Body of pancreas (tissue), 4 donors: ENCODE measurements at places on chromosomes 16 and 17. TPM values are rescaled to one million over a fixed set of nuclear protein-coding genes. Genes with fewer than 3 reads are reported as not detected.

The PNMT gene
- total RNA-seq: 2.6 TPM

The SPNS3 gene
- not detected for total RNA-seq

GRCh38 chr17:75317671-75318070 lies 28.4 kb upstream of the SLC25A19 start:
- H3K36me3 ChIP-seq: no peaks in the 10 kb centered on the region
- no peaks in the 10 kb centered on the region for H3K4me1 ChIP-seq
- H3K27me3 ChIP-seq: no peaks in the 10 kb centered on the region
- DNase-seq: no peak

- no peaks in the 10 kb centered on the region for H3K4me1 ChIP-seq
- H3K27me3 ChIP-seq: no peaks in the 10 kb centered on the region
- no peaks in the 10 kb centered on the region for H3K36me3 ChIP-seq
- no peak overlapping the region for H3K27ac ChIP-seq
Measured at GRCh38 chr17:39126436-39126835, 25.0 kb downstream of the PLXDC1 start.
